ENCODE measurements at places on chromosomes 7 and 10. TPM values are rescaled to one million over a fixed set of nuclear protein-coding genes. Genes with fewer than 3 reads are reported as not detected.

DNA sequence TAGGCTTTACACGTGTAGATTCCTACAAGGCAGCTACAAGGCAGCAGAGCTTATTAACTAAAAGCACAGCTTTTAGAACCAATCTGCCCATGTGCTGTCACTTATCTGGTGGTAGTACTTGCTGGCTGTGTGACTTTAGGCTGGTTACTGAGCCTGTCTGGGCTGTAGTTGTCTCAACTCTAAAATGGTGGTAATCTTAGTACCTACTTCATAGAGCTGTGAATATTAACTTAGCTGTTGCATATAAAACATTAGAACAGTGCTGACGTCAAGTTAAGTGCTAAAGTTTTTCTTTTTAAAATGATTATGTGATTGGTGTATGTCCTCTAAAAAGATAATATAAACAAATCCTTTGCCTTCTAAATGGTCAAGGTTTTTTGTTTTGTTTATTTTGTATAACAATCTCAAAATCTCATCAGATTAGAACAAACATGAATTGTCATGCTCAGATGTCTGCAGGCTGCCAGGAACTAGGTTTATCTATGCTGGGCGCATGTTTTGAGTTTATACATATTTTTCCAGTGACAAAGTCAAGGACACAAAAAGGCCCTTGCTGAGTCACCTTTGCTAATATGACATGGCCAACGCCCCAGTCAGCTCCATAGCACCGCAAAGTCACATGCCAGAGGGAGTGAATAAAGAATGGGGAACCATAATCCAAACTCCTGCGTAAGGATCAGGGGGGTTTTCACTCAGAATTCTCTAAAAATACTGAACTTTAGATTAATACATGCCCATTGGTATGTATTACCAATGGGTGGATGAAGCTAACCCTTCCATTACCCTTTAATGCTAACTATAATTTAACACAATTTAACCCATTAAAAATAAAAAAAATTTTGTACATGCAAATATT, 39.8 kb upstream of the ARL4A start:
- DNase-seq: no peak

GRCh38 chr7:117324960-117325359, 2.1 kb upstream of the WNT2 start:
- no peak for DNase-seq

Gene C10orf67
- total RNA-seq: not detected

DNA sequence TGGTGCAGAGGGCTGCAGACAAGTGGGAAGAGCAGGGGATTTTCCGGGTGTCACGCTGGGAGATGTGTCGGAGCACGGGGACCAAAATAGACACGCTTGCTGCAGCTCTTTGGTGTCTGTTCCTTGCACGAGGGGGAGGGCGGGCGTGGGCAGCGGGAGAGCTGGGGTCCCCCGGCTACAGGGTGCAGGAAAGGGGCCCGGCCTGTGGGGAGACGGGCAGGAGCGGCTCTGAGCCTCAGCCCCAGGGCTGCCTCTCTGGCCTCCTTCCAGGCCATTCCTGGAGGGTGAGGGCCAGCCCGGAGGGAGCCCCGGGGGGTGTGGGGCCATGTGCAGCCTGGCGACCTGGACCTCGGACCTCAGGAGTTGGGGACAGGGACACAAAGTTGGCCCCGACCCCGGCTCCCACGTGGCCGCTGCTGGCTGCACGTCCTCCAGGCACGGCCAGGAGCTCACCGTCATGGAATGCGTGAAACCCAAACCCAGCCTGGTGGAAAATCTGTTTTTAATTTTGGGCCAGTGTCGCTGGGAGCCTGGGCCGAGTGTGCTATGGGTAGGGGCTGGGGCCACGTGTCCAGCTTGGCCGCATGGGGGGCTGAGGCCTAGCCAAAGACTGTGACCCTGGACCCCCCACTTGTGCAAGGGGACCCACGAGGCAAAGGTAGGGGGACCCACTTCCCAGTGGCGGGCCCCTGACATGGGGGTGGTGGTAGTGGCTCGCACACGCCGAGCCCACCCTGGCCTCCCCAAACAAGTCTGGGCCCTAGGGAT, 6.6 kb downstream of the TTYH3 start:
- no peak for DNase-seq

- DNase-seq: no peak
Observed at GRCh38 chr10:3077940-3078630, 10.7 kb downstream of the PFKP start.

GRCh38 chr7:158408318-158408920, 179.2 kb downstream of the PTPRN2 start:
- DNase-seq: no peak

Gene SFRP4
- not detected for total RNA-seq

GRCh38 chr7:15306296-15306695, 255.5 kb downstream of the AGMO start:
- no peak for DNase-seq

GRCh38 chr10:3074145-3074665, 6.9 kb downstream of the PFKP start:
- no peak for DNase-seq

Gene FAM131B
- total RNA-seq: 2.3 TPM

DNA sequence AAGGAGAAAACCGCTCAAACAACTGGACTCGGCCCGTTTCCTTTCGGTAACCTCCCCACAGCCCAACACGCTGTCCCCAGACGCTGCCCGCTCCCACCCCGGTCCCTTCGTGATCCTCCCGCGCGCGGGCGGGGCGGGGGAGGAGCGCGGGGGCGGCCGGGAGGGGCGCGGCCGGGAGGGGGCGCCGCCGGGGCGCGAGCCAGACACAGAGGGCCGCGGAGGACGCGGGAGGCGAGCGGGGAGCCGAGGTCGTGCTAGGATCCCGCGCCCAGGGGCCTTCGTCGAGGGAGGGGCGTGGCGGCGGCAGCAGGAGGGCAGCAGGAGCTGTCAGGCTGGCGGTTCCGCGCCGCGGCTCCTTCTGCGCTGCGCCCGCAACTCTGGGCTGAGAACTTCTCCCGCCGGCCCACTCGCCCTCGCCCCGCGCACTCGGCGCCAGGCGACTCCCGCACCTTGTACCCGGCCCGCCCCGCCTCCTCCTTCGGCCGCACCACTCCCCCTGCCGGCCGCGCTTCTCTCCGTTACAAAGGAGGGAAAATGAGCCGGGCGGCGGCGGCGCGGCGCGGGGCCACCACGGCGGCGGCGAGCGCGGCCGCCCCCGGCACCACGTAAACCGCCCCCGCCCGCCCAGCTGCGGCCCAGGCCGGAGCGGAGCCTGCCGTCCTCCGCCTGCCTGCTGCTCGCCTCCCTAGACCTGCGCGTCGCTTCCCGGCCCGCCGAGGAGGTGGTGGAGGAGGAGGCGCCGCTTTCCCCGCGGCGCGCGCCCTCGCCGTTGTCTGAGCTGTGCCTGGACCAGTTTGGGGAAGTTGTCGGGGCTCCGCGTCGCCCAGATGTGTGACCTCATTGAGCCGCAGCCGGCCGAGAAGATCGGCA, at the start of gene CDK14:
TSS of gene CDK14 (plus strand) at position 521 of the 870 bp plus-strand sequence. CDS start at position 828, 307 bp downstream.
- peak; percentile 46 for DNase-seq

Gene OR2A5
- total RNA-seq: not detected

Gene LRRD1
- not detected for total RNA-seq

DNA sequence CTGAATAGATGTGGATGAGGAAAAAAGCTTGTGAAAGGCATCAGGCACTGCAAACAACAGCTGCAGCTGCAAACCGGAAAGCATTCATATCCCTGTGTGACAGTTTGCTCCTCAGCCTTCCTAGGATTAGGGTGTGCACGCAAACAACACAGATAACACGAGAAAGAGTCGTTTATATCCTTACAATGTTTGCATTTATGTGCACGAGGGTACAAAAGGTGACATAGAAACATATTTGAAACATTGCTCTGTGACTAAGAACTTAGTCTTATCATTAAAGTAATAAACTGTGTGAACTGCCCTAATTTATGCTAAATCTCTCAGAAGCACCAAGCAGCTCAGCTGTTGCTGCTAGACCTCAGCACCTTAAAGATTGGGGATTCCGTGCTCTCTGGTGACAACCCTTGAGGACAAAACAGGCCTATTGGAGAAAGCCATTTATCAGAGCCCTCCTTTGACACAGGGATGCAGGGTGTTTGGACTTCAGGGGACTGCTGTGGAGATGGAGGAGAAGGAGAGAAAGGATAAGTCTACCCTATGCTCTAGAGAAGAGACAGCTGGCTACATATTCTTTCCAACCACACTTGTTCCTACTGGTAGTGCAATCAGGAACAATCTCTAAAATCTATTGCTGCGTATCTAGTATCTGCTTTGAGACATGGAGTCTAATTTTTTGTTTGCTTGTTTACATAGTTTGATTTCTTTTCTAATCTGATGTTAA, 176.2 kb downstream of the GNAT3 start:
- no peak for DNase-seq

Gene VWA2
- not detected for total RNA-seq

GRCh38 chr10:80202934-80203834, 2.2 kb downstream of the ANXA11 start:
- peak; percentile 90 for DNase-seq

DNA sequence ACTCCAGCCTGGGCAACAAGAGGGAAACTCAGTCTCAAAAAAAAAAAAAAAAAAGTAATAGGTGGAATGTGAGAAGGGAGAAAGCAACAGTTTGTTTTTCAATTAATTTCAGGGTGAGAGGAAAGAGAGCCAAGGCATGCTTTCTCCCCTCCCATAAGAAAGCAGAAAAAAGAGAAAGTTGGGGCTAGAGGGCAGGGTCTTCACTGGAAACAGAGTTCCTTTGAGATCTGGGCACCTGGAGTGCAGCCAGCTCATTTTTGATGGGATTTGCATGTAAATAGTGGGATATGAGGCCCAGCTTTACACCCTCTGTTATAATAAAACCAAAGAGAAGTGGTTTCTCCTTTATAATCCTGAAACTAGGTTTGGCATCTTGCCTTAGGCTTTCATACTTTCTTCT, 13.8 kb upstream of the STOX1 start:
- DNase-seq: no peak

GRCh38 chr10:92112462-92112861, 178.4 kb downstream of the CPEB3 start:
- no peak for DNase-seq

Gene GAD2
- not detected for total RNA-seq

GRCh38 chr7:119472408-119473038, 800.5 kb upstream of the KCND2 start:
- DNase-seq: no peak

- no peak for DNase-seq
Observed at GRCh38 chr10:77699080-77699645, 61.6 kb upstream of the KCNMA1 start.

Gene LRRN3
- 154 TPM for total RNA-seq

DNA sequence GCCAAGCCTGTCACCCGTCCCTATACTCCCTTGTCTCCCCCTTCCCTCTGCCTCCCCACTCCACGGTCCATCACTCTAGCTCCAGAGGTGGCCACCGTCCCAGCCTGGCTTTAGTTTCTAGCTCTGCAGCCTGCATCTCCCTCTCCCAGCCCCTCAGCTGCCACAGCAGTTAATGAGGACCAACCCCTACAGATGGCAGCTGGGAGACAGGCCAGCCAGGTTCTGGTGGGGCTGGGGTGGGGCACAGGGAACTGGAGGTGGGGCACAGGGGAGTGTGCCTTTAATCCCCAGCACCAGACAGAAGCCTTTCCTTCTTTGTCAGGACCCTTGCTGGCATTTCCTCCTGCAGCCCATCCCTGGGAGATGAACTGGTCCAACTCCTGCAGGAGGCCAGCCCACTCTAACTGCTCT, 21.1 kb downstream of the UNC5B start:
- DNase-seq: no peak

Gene H2BK1
- total RNA-seq: not detected

DNA sequence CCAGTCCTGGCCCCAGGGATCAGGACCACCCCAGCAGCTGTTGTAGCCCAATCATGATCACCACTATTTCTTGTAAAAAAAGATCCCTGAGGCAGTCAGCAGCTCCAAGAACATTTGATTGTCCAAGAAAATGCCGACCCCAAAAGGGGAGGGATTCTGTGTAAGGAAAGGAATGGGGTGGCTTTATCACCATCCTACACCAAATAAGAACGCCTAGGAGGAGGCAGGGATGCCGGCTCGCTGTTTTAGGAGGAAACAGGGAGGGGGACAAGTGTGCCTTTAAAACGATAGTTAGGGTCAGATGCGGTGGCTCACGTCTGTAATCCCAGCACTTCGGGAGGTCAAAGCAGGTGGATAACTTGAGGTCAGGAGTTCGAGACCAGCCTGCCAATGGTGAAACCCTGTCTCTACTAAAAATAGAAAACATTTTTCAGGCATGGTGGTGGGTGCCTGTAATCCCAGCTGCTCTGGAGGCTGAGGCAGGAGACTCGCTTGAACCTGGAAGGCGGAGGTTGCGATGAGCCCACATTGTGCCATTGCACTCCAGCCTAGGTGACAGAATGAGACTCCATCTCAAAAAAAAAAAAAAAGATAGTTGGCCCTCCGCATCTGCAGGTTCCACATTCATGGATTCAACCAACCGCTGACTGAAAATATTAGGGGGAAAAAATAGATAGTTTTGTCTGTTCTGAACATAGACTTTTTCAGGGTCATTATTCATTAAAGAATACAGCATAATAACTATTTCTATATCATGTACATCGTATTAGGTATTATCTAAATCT, 63.6 kb downstream of the PDIA4 start:
- no peak for DNase-seq
